ENCODE measurements at places on chromosomes 1 and 21.

GRCh38 chr1:166884040-166884642, 8.1 kb upstream of the TADA1 start:
- DNase-seq, result no peak

DNA sequence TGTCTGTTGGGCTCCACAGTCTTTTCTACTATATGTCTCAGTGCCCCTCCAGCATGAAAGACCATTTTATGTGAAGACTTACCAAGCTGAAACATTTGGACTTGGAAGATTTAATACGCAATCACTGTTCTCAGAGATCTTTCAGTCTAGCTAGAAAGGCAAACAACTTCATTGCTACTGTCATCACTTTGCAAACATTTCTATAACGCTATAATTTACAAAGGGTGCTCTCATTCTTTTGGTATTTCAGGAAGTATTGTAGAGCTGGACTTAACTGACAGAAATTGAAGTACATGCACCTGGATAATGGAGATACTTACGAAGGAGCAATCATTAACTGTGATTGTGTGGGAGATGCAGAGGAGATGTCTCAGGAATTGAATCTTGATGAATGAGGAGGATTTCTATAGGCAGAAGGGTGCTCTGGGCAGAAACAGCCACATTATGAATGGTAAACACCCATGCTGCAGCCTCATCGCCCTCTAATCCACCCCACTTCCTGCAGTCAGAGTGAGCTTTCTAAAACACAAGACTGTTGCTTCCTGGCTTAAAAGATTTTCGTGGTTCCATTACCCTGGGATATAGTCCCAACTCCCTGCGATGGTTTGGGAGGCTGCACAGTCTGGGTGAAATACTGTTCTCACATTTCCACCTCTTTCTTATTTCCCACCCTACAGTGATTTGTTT, 75.1 kb upstream of the GNG12 start:
- DNase-seq, result no peak

GRCh38 chr1:89607586-89608318, 25.2 kb upstream of the LRRC8C start:
- no peak for DNase-seq

DNA sequence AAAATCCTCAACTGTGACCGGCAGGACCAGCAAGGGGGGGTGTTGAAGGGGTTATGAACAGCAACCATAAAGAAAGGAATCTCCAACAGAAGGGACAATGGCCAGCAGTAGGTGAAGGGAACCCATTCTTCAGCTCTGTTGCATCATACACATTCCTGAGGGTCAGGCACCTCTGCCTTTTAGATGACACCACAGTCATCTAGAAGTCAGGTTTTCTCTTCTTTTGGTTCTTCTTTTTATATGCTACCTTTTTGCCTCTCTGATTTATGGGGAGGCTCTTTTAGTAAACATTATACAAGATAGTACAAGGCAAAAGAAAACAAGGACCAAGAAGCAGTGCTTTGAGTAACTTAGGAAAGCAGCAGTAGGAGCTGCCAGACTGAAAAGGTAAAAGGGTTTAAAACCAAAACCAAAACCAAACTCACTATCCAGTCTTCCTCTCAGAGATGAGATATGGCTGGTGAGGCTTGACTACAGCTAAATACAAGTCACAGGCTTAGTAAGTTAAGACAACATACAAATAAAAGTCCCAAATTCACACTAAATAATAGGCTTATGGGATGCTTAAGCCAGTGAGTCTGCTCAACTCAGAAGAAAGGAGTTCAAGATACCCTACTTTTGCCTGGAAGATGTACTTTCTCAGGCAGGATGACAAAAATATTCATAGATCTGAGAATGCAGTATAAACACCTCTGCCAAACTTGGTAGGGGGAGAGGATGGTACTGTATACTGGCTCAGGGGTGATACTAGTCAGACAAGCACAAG, 4.1 kb downstream of the TEX38 start:
- DNase-seq, result no peak

DNA sequence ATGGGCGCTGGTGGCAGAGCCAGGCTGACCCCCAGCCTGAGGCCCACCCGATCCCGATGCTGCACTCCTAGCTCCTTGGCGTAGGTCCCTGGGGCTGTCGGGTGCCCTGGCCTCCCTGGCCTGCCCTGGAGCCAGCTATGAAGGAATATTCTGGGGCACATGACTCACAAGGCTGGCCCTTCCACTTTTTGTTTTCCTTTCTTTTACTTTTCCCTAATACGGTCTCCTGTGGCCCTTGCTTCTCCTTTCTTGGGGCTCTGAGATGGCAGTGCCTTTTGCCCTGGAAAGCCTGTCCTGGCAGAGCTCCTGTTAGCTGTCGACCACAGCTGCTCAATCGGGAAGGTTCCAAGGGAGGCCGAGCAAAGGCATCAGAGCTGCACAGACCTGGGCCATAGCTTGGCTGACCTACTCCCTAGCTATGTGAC, 22.1 kb downstream of the ARHGEF10L start:
- DNase-seq, result no peak

- DNase-seq, result no peak
These were observed 27.0 kb downstream of the RAP1GAP start for GRCh38 chr1:21641967-21642739.

DNA sequence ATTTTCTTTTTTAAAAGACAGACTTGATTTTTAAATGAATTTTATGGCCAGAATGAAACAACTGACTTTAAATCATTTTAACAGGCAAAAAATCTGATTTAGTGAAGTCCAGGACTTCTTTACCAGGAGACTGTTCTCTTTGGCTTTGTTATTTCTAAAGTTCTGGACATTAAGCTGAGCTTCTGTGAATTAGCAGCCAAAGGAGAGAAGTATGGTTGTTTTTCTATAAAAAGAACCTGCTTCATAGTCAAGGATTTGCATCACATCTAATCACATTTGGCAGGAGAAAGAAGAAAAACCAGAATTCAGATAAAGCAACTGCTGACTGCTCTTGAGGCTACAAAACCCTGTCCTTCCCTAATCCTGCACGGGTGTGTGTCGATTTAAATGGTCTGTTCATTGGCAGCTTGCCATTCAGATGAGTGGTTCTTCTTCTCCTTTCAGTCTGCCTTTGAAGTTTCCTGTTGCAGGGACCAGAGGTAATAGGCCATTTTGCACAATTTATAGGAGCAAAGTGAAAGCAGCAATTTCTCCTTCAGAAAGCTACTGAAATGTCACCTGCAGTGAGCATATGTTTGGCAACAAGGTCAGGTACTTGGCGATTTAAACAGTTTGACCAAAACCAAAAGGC, 215.4 kb downstream of the OLFM3 start:
- DNase-seq, result no peak

- DNase-seq, result no peak
These were observed 44.8 kb downstream of the TP73 start for GRCh38 chr1:3697104-3697503.

GRCh38 chr1:235809688-235810397, 56.9 kb downstream of the LYST start:
- no peak for DNase-seq

GRCh38 chr1:74010206-74010605, 187.8 kb downstream of the LRRIQ3 start:
- no peak for DNase-seq

GRCh38 chr1:62783736-62784508, at the start of gene ATG4C:
TSS of gene ATG4C (plus strand) at chr1:62784132. CDS start at chr1:62803787, 19,655 bp downstream.
- peak; percentile 82 for DNase-seq

Measured in stimulated activated CD8-positive, alpha-beta memory T cell treated with anti-CD3 and anti-CD28 coated beads, Interleukin-7, amount 100 ng/mL, for 24 hours (primary cell).